ENCODE measurements at places on chromosomes 4 and X. TPM values are rescaled to one million over a fixed set of nuclear protein-coding genes. Genes with fewer than 3 reads are reported as not detected.

BCOR gene
- 134 TPM for total RNA-seq

VCX2 gene
- not detected for total RNA-seq

MYOZ2 gene
- not detected for total RNA-seq

HMGB3 gene
- total RNA-seq = 366 TPM

SYNPO2 gene
- total RNA-seq = 1.1 TPM

PPP4R3C gene
- total RNA-seq = not detected

REST gene
- 98.1 TPM for total RNA-seq

MAGEA10 gene
- total RNA-seq = not detected

RAI2 gene
- 0.72 TPM for total RNA-seq

POU3F4 gene
- total RNA-seq = 0.20 TPM

DMRTC1 gene
- total RNA-seq = not detected

Measured in H9 (cell line).